ENCODE measurements at places on chromosomes 5 and 9.

- no peak for DNase-seq
These were observed 115.3 kb upstream of the IRX2 start for GRCh38 chr5:2866662-2867372.

DNA sequence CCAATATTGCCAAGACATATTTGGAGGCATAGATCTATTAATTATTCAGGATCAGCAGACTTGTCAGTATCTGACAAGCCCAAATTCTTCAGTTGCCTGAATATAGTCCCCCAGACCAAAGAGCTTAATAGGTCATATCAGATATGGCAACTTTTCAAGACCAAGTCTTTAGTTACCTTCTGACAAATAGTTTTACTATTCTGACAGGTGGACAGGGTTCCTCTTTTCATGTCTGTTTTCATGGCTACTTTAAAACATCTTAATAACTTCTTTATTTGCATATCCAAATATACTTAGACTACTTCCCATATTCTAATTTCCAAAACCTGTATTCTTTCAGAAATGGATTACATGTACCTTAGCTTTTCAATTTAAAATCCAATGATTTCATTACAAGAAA is 65.4 kb downstream of the AUH start:
- DNase-seq, result no peak

GRCh38 chr5:128413356-128413755 is 124.7 kb downstream of the FBN2 start:
- DNase-seq, result no peak

- no peak for DNase-seq
These were observed 4.7 kb downstream of the CXXC5 start for GRCh38 chr5:139652788-139653241.

DNA sequence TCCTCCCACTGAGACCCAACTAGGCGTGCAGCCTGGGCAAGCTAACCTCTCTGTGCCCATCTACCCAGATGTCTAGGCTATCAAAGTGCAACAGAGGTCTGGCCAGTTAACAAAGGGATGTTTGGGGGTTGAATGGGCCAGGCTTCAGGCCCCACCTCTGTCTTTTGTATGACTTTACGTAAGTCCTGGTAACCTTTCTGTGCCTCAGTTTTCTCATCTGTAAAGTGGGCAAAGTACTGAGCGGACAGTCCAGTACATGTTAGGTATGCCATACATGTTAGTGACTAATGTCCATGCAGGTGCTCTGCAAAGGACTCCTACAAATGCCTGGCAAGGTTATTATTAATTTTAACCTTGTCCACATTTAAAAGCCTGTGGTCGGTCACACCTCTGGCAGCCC is 14.0 kb downstream of the NR5A1 start:
- no peak for DNase-seq

DNA sequence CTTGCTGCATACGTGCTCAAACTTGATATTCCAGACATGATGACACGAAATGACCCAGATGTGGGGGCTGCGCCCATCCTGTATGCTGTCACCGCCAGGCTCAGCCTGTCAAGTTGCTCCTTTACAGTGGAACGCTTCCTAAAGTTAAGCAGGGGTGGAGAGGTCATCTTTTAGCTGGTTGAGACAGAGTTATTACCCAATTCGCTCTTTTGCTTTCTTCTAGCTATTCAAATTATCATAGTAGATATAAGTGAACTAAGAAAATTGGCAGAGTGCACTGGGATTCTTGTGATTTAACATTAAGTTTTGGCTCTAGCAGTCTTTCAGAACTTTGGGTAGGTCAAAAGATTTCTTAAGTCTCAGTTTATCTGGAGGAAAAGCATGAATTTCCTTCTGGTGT is 69.8 kb upstream of the BASP1 start:
- DNase-seq, result no peak
